ENCODE measurements at places on chromosomes 5 and 9. TPM values are rescaled to one million over a fixed set of nuclear protein-coding genes. Genes with fewer than 3 reads are reported as not detected.

DNA sequence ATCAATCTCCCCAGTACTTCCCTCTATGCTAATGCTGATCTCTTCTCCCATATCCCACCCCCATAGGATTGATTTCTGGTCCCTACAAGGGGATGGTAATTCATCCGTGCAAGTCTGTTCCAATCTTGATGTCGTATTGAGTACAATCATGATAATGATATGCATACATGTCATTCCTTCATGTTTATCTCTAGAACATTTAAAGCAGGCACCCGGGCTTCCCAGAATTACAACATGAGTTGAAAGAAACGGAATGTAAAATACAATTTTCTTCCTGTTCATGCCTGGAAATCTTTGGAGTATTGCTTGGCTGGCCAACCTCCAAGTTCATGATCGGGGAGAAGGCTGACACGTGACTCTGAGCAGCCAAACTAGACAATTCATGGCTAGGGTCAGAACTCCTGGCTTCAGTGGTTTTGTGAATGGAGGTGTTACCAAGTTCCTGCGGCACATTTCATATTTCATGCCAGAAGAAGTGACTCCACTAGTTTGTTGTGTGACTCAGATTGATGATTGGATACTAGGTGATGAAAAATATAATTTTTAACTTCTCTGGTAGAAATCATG, 66.6 kb downstream of the C9orf152 start:
- peaks cover 20% of the 10 kb centered on the region for H3K36me3 ChIP-seq
- peak; percentile 81 for DNase-seq
- H3K27me3 ChIP-seq: no peaks in the 10 kb centered on the region
- H3K4me1 ChIP-seq: peaks cover 57% of the 10 kb centered on the region
- peak overlapping the region; percentile 54 for H3K27ac ChIP-seq

GRCh38 chr5:1666812-1667588, 132.6 kb downstream of the MRPL36 start:
- H3K27me3 ChIP-seq: peaks cover 29% of the 10 kb centered on the region
- DNase-seq: no peak
- no peak overlapping the region for H3K27ac ChIP-seq

DNA sequence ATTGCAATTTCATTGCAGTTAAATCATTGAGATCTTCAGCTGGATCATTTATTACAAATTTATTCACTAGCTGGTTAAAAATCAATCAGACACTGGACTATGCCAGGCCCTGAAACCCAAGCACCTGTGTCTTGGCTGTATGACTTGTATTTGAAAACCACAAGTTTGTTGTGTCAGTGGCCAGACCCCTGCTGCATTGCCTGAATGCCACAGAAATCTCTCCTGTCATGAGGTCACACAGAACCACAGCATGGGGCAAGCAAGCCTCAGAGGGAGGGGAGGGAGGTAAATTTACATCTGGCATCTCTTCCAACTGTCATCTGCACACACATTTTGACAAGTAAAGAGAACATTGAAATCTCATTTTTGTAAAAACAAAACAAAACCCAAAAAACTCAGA, 90.0 kb downstream of the ARRDC3 start:
- H3K4me3 ChIP-seq: no peak overlapping the region
- no peak for DNase-seq
- no peaks in the 10 kb centered on the region for H3K27me3 ChIP-seq
- H3K27ac ChIP-seq: no peak overlapping the region
- H3K4me1 ChIP-seq: peaks cover 12% of the 10 kb centered on the region

- H3K4me1 ChIP-seq: no peaks in the 10 kb centered on the region
- DNase-seq: peak; percentile 38
- H3K4me3 ChIP-seq: no peak overlapping the region
- H3K27me3 ChIP-seq: no peaks in the 10 kb centered on the region
- H3K36me3 ChIP-seq: no peaks in the 10 kb centered on the region
- no peak overlapping the region for H3K27ac ChIP-seq
Observed at GRCh38 chr9:135048758-135049444, 38.6 kb upstream of the OLFM1 start.

GRCh38 chr5:56812110-56812509, 3.2 kb upstream of the MAP3K1 start:
- H3K4me3 ChIP-seq: no peak overlapping the region
- peaks cover 5% of the 10 kb centered on the region for H3K4me1 ChIP-seq
- no peaks in the 10 kb centered on the region for H3K27me3 ChIP-seq
- DNase-seq: no peak
- no peaks in the 10 kb centered on the region for H3K36me3 ChIP-seq

DNA sequence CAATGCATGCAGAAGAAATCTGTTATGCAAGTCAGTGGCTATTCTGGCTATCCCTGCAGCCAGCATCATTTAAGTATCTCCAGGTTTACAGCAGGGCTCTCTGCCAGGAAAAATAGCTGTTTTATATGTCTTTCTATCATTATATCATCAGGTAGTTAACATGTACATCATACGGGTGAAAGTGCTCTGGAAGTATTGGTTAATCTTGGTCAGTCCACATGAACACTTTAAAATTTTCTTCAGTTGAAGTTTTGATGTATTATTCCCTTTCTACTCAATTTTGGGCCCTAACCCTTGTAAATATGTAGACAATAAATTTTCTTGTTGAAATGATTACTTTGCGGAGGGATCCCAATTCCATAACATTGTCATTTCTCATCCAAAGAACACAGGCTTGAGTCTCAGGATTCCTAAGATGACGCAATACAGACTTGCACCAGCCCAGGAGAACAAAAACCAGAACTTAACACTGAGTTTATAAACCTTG, 67.5 kb downstream of the SEMA6A start:
- peak; percentile 80 for DNase-seq
- H3K27ac ChIP-seq: peak overlapping the region; percentile 29
- no peak overlapping the region for H3K4me3 ChIP-seq
- no peaks in the 10 kb centered on the region for H3K27me3 ChIP-seq

DNA sequence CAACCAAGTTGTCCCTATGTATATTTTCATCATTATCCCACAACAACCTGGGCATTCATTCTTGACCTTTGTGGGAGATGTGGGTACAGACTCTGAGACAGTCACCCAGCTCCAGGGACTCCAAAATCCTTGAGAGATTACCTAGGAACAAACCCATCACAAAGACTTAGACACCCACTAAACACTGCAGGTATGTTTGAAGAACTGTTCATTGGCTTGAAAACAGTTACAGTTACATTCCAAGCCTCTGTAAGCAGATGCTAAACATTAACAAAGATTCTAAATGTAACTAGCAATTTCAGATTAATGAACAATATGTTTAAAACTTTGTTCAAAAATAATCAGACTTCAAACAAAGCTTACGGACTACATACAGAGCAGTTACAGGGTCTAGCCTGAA, 24.7 kb downstream of the DEPDC1B start:
- DNase-seq: no peak
- no peak overlapping the region for H3K4me3 ChIP-seq
- no peaks in the 10 kb centered on the region for H3K4me1 ChIP-seq
- no peaks in the 10 kb centered on the region for H3K36me3 ChIP-seq
- no peak overlapping the region for H3K27ac ChIP-seq

- no peak overlapping the region for H3K4me3 ChIP-seq
- H3K27me3 ChIP-seq: no peaks in the 10 kb centered on the region
- peak overlapping the region; percentile 28 for H3K27ac ChIP-seq
- H3K4me1 ChIP-seq: no peaks in the 10 kb centered on the region
Observed at GRCh38 chr9:35706951-35707350, 17.2 kb upstream of the TPM2 start.

GRCh38 chr5:93249651-93250289, 331.2 kb downstream of the NR2F1-AS1 start:
- H3K27me3 ChIP-seq: no peaks in the 10 kb centered on the region
- no peaks in the 10 kb centered on the region for H3K4me1 ChIP-seq
- no peaks in the 10 kb centered on the region for H3K36me3 ChIP-seq
- no peak for DNase-seq
- H3K27ac ChIP-seq: peak overlapping the region; percentile 29
- H3K4me3 ChIP-seq: peak overlapping the region; percentile 3

DNA sequence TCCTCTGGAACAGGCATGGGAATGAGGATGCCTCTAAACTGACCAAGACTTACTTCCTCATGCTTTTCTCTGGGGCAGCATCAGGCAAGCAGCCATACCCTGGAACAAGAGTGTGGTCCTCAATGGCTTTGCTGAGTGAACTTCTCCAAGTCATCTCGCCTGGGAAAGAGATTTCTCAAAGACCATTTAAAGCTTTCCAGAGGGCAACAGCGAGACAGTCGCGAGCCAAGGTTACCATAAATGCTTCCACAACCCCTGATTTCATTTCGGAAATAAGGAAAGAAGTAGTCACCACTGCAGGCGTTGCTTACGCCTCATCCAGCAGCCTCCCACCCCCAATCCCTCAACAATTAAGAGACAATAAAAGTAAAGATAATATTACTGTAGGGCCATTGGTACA, 1.1 kb upstream of the SNCAIP start:
- peak overlapping the region; percentile 41 for H3K27ac ChIP-seq
- no peak for DNase-seq
- H3K4me3 ChIP-seq: no peak overlapping the region
- H3K36me3 ChIP-seq: no peaks in the 10 kb centered on the region

GRCh38 chr5:89105171-89105695, 222.2 kb upstream of the MEF2C start:
- no peaks in the 10 kb centered on the region for H3K27me3 ChIP-seq
- H3K27ac ChIP-seq: no peak overlapping the region
- DNase-seq: no peak

- no peak for DNase-seq
- H3K36me3 ChIP-seq: no peaks in the 10 kb centered on the region
- H3K4me1 ChIP-seq: peaks cover 14% of the 10 kb centered on the region
- H3K4me3 ChIP-seq: no peak overlapping the region
Observed at GRCh38 chr5:149724130-149724840, 5.8 kb upstream of the PPARGC1B start.

Gene PCDHB2
- total RNA-seq: 3.2 TPM
